Fibroblast of lung (primary cell): ENCODE measurements at places on chromosomes 5 and 9.

DNA sequence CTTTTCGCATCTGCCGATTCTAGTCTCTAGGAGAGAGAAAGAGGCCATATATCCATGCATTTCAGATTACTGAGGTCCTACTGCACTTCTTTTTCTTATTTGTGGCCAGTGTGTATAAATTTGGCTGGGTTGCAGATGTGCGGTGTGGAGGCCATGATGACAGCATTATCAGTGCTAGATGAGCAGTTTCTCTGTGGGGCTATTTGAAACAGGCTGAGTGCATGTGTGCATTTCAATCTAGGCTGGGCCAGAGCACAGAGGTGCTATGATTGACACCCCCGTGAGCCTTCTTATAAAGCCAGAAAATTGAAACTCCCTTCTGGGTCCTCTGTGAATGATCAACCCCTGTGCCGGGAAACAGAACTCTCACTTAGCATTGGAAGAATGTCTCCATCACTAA lies 70.0 kb downstream of the TMEM252 start:
- no peak for DNase-seq

GRCh38 chr5:143677403-143677802 lies 134.6 kb upstream of the HMHB1 start:
- DNase-seq: no peak

DNA sequence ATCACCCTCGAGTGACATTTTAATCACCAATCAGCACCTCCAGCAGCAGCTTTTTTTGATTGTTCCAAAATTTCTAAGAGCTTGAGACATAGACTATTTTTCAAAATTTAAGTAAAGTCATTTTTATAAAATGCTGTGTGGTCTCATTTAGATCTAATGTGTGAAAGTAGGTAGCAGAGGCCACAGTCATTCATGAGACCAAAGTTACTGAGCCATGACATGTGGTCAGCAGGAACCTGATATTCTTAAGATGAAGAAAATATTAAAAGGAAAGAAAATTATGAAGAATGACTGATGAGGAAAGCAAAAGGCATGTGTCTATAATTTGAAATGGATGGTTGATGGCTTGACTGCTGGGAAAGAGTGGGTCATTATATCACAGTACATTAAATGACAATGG lies 7.2 kb downstream of the FREM1 start:
- no peak for DNase-seq

DNA sequence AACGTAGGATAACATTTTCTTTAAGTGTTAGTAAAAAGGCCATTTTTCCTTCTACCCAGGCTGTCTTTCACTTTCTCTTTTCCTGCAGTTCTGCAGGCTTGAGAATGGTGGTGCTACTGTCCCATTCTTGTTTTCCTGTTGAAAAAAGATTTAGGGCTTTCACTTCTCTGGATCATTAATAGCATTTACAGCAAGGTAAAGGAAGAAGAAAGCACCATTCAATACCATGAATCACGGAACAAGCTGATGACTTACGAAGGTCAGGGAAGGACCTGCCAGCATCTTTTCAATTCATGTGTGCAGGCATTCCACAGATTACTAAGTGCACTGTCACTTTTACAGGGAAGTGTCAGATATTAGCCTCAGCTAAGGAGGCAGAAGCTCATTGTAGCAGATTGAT lies 292.8 kb downstream of the YTHDC2 start:
- peak; percentile 45 for DNase-seq

DNA sequence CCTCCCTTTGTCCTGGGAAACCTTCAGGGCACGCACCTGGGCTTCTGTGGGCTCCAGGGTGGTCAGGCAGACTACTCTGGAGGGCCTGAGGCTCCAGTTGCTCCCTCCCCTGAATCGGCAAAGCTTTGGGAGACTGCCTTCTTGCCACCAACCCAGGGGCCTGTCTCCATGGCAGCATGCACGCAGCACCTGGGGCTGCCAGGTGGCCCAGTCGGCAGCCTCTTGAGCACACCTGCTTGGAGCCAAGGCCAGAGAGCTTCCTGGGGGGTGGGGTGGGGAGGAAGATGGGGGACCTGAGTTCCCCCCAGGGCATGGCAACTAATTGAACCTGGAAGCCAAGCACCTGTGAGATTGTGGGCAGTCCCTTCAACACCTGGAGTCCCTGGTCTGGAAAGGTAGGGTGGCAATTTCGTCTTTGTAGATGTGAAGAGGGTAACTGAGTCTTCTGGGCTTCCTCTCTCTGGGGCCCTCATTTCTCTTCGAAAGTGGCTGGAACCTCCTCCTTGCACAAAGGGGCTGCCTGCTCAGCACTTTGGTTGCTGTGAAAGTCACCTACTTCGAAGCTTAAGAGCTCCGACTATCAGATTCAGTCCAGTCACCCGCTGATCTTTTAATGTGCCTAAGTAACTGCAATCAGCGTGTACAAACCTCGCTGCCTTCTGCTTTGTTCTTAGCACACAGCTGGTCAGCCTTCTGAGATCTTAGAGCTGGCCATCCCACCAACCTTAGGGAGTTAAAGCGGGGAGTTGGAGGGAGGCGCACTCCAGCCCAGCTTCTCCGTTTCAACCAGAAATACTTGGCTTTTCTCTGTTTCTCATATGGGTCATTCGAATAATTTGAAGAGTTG lies 4.0 kb downstream of the RNF183 start:
- DNase-seq: no peak

DNA sequence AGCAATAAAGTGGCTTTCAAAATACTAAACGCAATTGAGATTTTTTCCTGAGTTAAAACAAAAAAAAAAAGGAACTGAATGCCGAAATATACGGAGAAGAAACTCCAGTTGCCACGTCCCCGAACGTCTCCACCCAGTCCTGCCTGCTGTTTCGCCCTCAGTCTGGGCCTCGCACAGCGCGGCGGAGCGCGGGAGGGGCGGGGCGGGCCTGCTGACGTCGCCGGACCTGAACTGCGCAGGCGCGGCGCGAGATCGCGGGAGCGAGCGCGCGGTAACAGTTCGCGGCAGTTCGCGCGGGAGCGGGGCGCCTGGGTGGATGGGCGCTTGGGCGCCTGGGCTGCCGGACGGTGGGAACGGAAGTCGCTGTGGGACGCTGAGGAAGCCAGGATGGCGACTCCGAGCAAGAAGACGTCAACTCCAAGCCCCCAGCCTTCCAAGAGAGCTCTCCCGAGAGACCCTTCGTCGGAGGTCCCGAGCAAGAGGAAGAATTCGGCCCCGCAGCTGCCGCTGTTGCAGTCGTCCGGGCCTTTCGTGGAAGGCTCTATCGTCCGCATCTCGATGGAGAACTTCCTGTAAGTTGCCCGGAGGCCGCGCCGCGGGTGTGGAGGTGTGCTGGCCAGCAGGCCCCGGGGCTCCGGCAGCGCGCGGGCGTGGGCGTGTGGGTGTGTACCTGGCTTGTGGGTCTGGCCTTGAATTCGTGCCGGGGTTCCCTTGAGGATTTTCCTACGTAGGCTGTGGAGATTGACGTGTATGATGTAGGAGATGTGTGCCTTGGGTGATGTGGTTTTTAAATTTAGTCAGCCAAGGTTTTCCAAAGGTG lies at the start of gene SMC5:
SMC5 (plus strand) TSS at position 287 of the 820 bp plus-strand sequence; CDS start at position 388, 101 bp downstream.
- DNase-seq: peak; percentile 93

DNA sequence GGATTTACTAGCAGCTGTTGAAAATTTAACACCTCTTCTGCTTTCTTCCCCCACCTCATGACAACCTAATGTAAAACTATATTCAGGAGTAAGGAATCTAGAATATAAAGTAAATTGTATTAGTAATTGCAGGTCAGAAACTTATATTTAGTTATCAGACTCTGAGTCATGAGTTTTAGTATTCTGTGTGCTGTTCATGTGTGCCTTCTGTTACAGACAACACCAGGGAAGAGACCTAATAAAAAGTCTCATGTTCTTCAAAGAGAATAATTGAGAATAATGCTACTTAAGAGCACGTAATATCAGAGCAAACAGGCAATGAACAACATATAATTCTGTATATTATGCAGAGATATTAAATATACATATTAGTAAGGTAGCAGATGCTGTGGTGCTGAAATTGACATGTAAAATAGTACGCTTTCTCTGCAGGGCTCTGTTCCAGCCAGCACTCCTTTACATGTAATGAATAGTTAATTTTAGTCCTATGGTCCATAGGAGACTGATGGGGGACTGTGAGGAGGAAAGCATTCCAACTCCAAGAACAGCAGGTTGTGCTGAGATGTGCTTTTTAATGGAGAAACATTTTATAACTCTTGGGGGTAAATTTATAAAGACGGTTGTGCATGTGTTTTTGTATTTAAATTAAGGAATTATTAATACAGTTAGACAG lies 106.4 kb downstream of the ZSWIM6 start:
- DNase-seq: no peak

DNA sequence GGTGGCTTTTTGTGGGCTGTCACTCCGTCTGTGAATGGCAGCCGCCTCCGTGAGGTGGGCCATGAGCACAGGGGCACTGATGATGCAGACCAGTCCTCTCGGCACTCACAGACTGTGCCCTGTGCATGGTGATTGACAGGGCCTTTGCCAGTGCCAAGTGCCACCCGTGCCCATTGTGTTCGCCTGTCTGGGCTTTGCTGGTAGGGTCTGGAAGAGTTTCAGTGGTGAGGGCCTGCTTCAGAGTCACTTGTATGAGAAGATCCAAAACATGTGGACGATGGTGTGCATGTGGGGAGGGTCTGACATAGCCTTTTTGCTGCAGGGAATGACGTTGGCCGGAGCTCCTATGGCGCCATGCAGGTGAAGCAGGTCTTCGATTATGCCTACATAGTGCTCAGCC lies 34.9 kb downstream of the TENT4A start:
- DNase-seq: no peak

GRCh38 chr9:13586587-13587374 lies 307.3 kb upstream of the MPDZ start:
- DNase-seq: no peak

- no peak for DNase-seq
These were observed 3.1 kb downstream of the BSPRY start for GRCh38 chr9:113352411-113352810.

- no peak for DNase-seq
These were observed 16.6 kb downstream of the OCLN start for GRCh38 chr5:69509212-69509611.

DNA sequence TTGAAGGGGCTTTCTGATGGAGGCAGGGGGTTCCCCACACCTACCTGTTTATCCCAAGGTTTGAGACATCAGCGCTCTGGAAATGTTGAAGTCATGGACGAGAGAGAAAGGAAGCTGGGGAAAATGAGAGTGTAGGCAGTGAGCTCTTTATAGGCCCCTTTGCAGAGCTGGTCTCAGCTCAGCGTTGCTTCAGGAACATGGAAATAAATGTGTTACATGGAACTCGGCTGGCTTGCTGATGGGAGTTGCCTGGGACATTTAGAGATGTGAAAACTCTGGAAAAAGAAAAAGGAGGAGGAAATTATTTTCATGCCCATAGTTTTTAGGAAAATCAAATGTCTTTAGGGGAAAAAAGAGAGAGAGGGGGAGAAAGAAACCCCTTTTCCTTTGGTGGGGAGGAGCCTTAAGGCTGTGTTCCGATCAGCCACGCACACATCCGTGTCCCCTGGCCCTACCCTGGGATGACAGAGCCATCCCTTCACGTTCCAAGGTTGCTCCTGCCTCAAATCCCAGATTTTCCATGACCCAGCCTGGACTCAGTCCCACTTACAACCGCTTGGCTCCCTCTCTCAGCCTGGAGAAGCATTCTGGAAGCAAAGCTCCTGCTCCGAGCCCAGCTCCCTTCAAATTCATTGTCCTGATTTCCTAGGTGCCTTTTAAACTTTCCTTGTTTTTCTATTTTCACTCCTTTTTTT lies 78.3 kb downstream of the COL27A1 start:
- DNase-seq: no peak
